ENCODE measurements at places on chromosomes 3 and 15. TPM values are rescaled to one million over a fixed set of nuclear protein-coding genes. Genes with fewer than 3 reads are reported as not detected.
A peak's percentile ranks its signal among the peaks of the same experiment; 100 is the strongest.

DNA sequence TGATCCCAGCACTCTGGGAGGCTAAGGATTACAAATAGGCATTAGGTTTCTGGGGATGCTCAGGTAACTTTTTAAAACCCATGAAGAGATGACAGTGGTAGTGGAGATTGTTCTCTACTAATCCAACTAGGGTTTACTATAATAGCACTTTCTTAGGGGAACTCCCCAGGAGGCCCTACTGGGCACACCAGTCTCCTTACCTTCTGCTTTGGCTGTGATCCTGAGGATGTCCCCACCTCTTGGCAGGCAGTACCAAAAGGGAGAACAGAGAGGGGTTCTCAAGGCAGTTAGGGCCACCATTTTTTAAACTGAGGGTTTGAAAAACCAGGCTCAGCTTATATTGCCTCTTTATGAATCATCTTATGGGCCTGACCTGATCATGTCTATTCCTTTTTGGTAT, 15.0 kb upstream of the FBXL22 start:
- H3K27ac ChIP-seq, result peak overlapping the region; percentile 48
- DNase-seq, result no peak
- H3K4me1 ChIP-seq, result peaks cover 16% of the 10 kb centered on the region
- H3K4me3 ChIP-seq, result no peak overlapping the region
- peaks cover 56% of the 10 kb centered on the region for H3K36me3 ChIP-seq

Gene RARRES1
- not detected for total RNA-seq

- DNase-seq, result peak; percentile 56
- no peak overlapping the region for H3K4me3 ChIP-seq
- peaks cover 90% of the 10 kb centered on the region for H3K4me1 ChIP-seq
- peaks cover 4% of the 10 kb centered on the region for H3K27me3 ChIP-seq
- H3K36me3 ChIP-seq, result peaks cover 3% of the 10 kb centered on the region
- peak overlapping the region; percentile 58 for H3K27ac ChIP-seq
These were observed 266.3 kb downstream of the RPLP1 start for GRCh38 chr15:69718916-69719315.

DNA sequence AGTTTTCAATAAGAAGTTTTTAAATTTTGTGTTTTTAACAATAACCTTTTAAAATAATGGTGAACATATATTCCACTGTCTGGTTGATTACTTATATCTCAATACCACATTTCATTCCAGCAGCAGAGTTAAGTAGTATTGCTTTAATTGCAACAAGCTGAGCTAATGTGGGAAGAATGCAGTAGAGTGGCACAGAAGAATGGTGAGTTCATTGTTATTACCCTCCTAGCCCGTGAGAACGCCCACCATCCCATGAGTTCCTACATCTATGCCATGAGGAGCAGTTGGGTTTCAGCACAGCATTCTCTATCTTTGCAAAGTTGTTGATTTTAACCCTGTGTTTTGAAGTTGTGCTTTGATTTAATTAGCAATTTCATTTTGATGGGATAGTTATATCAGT, 17.8 kb upstream of the NR2E3 start:
- peaks cover 2% of the 10 kb centered on the region for H3K27me3 ChIP-seq
- no peak overlapping the region for H3K4me3 ChIP-seq
- H3K27ac ChIP-seq, result no peak overlapping the region
- H3K4me1 ChIP-seq, result no peaks in the 10 kb centered on the region

DNA sequence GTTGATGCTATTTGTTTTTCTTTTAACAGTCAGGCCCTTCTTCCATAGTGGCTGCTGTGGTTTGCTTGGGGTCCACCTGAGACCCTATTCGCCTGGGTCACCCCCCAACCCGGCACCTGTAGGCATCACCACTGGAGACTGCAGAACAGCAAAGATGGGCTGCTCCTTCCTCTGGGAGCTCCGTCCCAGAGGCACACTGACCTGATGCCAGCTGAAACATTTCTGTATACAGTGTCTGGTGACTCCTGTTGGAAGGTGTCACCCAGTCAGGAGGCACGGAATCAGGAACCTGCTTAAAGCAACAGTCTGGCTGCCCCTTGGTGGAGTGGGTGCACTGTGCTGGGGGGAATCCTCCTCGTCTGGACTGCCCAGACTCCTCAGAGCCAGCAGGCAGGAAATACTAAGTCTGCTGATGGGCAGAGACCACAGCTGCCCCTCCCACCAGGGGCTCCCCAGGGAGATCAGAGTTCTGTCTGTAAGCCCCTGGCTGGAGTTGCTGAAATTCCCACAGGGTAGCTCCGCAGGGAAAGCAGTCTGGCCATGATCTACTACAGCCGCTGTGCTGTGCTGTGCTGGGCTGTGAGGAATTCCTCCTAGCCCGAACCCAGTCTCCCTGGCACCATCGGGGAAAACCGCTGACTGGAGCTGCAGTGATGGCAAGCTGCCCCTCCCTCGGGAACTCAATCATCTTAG, 248.2 kb downstream of the TBC1D5 start:
- H3K4me1 ChIP-seq, result no peaks in the 10 kb centered on the region
- peaks cover 15% of the 10 kb centered on the region for H3K36me3 ChIP-seq
- H3K4me3 ChIP-seq, result no peak overlapping the region
- no peak for DNase-seq

Gene RETNLB
- total RNA-seq, result not detected

DNA sequence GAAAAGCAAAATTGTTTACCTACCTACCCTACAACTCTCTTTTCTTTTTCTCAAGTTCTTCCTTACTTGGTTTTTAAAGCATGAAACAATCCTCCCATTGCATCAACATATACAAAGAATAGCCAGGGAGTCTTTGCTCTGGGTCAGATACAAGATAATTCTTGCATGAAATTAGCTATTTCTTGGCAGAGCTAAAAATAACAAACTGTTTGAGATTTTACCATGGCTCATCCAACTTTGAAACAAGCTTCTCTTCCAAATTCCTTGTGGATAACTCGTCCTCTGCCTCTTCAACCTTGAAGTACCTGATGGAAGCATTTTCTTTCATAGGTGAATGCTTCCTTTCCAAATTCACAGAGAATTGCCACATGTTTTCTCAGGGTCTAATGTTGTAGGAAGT, 9.2 kb upstream of the CBLB start:
- peaks cover 7% of the 10 kb centered on the region for H3K36me3 ChIP-seq
- H3K27ac ChIP-seq, result peak overlapping the region; percentile 69
- H3K4me3 ChIP-seq, result no peak overlapping the region

Gene KIF15
- total RNA-seq, result 40.1 TPM

DNA sequence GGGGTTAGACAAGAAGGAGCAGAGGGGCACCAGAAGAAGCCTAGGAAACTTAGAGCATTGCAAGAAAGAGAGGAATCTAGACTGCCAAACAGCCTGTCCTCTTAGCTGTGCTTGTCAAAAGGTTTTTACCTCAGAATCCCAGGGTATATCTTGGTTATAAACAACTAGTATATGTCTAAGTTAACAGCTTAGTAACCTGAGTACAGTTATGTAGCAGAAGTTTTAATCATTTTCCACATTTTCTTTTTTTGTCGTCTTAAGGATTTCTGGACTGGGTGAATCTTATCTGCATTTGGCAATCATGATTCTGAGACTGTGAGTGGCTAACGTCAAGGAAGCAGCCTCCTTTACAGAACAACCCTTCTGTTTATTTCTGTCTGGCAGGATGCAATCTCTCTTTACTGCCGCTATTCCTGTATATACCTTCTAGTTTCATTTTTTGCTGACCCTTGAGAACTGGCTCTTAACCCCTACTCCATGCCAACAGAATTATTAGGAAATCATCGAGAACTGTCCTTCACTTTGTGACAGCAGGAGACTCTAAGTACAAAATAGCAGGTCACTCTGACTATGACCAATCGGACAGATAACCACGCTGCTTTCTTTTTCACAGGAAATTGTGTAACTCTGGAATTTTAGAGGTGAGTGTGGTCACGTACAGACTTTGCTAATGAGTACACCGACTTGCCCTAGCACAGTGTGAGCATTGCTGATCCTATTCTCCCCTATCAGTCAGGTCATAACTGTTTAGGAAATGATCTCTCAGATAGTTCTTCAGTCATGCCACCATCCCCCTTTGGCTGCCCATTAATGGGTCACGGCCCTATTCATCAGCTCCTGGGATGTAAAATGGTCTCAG, 3.3 kb upstream of the CP start:
- peaks cover 4% of the 10 kb centered on the region for H3K27me3 ChIP-seq
- H3K36me3 ChIP-seq, result no peaks in the 10 kb centered on the region
- peak overlapping the region; percentile 59 for H3K4me3 ChIP-seq
- peaks cover 21% of the 10 kb centered on the region for H3K4me1 ChIP-seq

Gene CTXN2
- total RNA-seq, result 0.05 TPM

DNA sequence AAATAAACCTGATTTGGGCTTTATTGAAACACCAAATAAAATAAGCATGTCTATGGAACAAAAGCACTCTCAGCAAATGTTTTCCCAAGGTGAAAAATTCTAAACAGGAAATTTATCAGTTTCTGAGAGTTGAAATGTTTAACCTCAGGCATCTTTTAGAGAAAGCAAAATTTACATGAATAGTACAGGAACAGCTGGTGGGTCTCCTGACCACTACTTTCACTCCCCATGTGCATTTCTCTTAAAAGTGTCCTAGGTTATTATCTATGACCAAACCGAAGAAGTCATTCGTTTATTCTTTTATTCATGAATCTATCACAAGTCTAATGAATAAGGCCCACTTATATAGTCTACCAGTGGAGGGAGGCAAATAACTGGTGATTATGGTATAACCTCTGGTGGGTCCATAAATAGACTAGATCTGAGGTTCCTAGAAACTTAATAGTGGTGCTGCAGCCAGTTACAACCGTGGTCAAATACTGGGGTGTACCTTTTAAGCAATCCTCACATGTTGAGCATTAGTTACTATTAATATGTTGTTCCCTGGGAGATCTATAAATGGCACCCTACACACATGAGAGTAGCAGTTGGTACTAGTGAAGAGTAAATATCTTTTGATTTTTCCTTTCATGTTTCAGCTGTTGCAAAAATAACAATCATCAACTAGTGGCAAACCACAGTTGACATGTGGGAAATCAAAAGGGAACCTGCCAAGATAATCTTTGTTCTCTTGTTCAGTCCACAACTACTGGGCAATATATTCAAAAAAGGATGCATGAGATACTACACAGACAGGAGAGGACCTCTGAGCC, 169.3 kb upstream of the STAC start:
- no peaks in the 10 kb centered on the region for H3K36me3 ChIP-seq
- H3K4me1 ChIP-seq, result no peaks in the 10 kb centered on the region
- H3K27ac ChIP-seq, result no peak overlapping the region
- no peaks in the 10 kb centered on the region for H3K27me3 ChIP-seq
- DNase-seq, result no peak
- no peak overlapping the region for H3K4me3 ChIP-seq

Gene FAM3D
- total RNA-seq, result not detected

DNA sequence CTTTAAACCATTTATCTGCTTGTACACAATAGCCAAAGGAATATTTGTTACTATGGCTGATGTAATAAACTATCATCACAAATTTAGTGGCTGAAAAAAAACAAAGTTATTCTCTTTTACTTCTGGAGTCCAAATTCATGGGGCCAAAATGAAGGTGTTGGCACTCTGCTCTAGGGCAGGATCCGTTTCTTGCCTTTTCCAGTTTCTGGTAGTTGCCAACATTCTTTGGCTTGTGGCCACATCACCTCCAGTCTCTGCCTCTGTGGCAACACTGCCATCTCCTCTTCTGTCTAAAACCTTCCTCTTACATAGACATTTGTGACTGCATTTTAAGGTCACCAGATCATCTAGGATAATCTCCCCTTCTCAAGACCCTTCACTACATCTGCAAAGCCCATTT, 27.3 kb downstream of the NIT2 start:
- H3K27ac ChIP-seq, result no peak overlapping the region
- no peaks in the 10 kb centered on the region for H3K4me1 ChIP-seq
- DNase-seq, result no peak
- no peaks in the 10 kb centered on the region for H3K27me3 ChIP-seq
- H3K36me3 ChIP-seq, result peaks cover 58% of the 10 kb centered on the region

- H3K4me1 ChIP-seq, result no peaks in the 10 kb centered on the region
- DNase-seq, result no peak
- no peak overlapping the region for H3K4me3 ChIP-seq
- no peak overlapping the region for H3K27ac ChIP-seq
- H3K36me3 ChIP-seq, result peaks cover 9% of the 10 kb centered on the region
These were observed 175.8 kb downstream of the VGLL4 start for GRCh38 chr3:11467875-11468274.

DNA sequence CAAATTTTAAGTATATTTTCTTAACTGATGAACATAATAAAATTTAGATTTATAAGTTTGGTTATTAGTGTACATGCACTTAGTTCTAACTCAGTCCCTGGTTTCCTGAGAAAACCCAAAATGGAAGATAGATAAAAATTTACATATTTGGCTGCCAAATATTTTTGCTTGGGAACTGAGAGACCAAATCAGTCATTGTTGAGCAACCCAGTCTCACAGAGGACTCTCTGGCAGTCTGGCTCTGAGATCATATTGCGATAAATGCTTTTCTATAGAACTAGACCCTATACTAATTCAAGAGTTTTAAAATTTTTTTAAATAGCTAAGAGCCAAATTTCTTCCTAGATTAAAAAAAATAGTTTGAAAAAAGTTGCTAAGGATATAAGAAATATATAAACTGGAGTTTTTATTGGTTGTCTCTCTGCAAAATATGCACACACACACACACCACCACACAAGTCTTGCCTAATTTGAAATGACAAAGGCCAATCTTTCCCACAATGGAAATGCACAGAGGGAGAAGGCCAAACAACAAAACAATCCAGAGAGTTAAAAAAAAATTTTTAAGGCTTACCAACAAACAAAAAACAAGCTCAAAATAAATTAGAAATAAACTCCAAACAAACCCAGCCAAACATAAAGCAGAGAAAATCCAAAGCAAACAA, 259.5 kb downstream of the MECOM start:
- DNase-seq, result no peak
- H3K36me3 ChIP-seq, result no peaks in the 10 kb centered on the region
- H3K27ac ChIP-seq, result no peak overlapping the region
- peaks cover 7% of the 10 kb centered on the region for H3K27me3 ChIP-seq
- no peak overlapping the region for H3K4me3 ChIP-seq
- no peaks in the 10 kb centered on the region for H3K4me1 ChIP-seq

- no peaks in the 10 kb centered on the region for H3K36me3 ChIP-seq
- H3K4me3 ChIP-seq, result no peak overlapping the region
- peak; percentile 52 for DNase-seq
- no peak overlapping the region for H3K27ac ChIP-seq
These were observed 68.5 kb downstream of the TMCO5A start for GRCh38 chr15:38002883-38003477.

Gene CCR9
- total RNA-seq, result not detected

GRCh38 chr3:123284399-123285010, 82.8 kb downstream of the SEC22A start:
- H3K4me1 ChIP-seq, result no peaks in the 10 kb centered on the region
- H3K4me3 ChIP-seq, result no peak overlapping the region
- H3K27me3 ChIP-seq, result no peaks in the 10 kb centered on the region
- DNase-seq, result no peak
- H3K36me3 ChIP-seq, result no peaks in the 10 kb centered on the region

Gene GRK7
- total RNA-seq, result not detected

- no peak overlapping the region for H3K4me3 ChIP-seq
- no peaks in the 10 kb centered on the region for H3K36me3 ChIP-seq
- H3K27ac ChIP-seq, result no peak overlapping the region
- no peaks in the 10 kb centered on the region for H3K4me1 ChIP-seq
- DNase-seq, result no peak
- H3K27me3 ChIP-seq, result peaks cover 1% of the 10 kb centered on the region
These were observed 275.4 kb upstream of the CTDSPL start for GRCh38 chr3:37586280-37586679.

- peaks cover 4% of the 10 kb centered on the region for H3K4me1 ChIP-seq
- DNase-seq, result peak; percentile 80
- peak overlapping the region; percentile 55 for H3K27ac ChIP-seq
These were observed 164.5 kb downstream of the XXYLT1 start for GRCh38 chr3:195106418-195106906.

- no peak for DNase-seq
- peaks cover 17% of the 10 kb centered on the region for H3K36me3 ChIP-seq
- H3K27ac ChIP-seq, result no peak overlapping the region
- no peaks in the 10 kb centered on the region for H3K27me3 ChIP-seq
- H3K4me3 ChIP-seq, result no peak overlapping the region
These were observed 83.4 kb downstream of the RBPMS2 start for GRCh38 chr15:64691896-64692565.
